ENCODE measurements at places on chromosomes 13 and 19.

- DNase-seq = peak; percentile 54
Measured at GRCh38 chr13:47826471-47826870, 174.6 kb downstream of the SUCLA2 start.

- peak; percentile 97 for DNase-seq
Measured at GRCh38 chr13:44306371-44307192, 67.0 kb upstream of the SERP2 start.

DNA sequence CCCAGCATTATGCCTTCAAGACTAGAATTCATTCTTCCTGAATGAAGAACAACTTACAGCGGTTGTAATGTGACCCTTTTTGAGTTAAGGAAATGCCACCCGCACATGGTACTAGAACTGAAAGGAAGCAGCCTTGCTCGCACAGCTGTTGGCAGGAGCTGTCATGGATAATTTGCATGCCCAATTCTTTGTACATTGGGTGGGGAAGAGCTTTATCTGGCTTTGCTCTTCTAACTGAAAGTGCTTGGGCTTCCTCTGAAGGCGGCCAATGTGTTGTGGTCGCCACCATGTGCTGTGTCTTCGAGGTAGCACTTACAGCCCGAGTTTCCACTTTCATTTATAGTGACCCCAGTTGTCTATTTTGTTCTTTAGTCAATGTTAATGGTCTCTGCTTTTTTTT is 3.4 kb downstream of the CCNE1 start:
- no peak for DNase-seq

DNA sequence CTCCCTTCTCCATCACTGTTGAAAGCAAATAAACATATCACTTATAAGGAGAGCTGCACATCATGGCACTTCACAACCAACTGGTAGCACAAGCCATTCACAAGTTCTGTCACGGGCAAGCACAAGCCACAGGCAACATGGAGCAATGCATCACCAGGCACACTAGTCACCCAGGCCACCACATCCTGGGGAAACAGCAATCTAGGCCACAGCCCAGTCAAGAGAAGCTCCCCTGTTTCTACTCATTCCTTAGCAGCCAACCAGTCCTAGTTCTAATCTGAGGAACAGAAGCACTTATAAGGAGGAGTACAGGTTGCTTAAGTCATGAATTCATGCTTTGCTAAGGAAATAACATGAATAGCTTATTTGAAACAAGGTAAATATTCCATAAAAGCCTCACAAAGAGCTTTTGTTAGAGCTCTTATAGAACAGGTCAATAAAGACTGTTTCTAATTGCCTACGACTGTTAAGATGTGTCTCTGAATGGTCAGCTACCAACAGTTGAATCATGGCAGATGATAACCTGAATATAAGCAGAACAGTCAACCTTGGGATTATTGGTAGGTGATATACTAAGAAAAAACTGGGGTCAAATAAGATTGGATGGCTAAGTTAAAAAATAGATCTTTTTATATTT is 169.0 kb downstream of the TBC1D4 start:
- no peak for DNase-seq

- DNase-seq = no peak
Measured at GRCh38 chr19:33461256-33462111, 60.1 kb downstream of the PEPD start.

All from fibroblast of skin of right biceps (primary cell).